ENCODE measurements at places on chromosomes 7 and 10.

- DNase-seq: no peak
Measured at GRCh38 chr7:35695987-35696386, 1.1 kb upstream of the HERPUD2 start.

- DNase-seq: no peak
Measured at GRCh38 chr10:101720606-101721230, 25.7 kb upstream of the FBXW4 start.

DNA sequence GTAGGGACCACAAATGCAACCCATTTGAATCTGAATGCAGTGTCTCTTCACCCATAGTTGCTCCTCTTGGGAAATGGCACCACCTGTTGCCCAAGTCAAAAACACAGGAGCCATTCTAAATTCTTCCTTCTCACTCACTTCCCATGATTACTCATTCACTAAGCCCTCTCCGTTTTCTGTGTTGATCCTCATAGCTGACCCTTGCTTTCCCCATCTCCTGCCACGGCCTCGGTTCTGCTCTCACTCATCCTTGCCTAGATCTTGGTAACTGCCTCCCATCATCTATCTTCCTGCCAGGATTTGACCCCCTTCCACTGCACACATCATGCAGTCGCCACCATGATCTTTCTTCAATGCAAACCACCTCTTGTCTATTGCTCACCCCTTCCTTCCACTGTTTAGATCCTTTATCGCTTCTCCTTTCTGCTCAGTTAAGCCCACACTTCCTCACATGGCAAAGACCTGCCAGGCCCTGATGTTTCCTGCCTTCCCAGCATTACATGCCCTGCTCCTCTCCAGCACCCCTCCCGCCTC, 19.0 kb upstream of the CPN1 start:
- no peak for DNase-seq

GRCh38 chr10:31926765-31927564, 1.7 kb downstream of the ARHGAP12 start:
- no peak for DNase-seq

DNA sequence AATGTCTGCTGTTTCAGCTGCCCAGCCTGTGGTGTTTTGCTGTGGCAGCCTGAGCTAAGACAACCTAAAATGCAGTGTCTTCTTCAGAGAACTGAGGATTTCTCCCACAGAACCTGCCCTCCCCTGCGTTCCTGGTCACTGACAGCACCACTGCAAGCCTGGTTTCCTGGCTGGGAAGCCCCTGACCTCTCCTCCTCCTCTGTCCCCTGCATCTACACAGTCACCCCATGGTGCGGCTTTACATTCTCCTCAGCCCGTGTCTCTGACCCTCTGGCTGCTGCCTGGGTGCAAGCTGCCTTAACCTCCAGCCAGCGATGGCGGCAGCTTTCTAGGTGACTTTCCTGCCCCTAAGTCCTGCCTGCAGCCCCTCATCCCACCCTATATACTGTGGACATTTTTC, 337.3 kb upstream of the ZNF32 start:
- DNase-seq: no peak

GRCh38 chr7:1401011-1401410, 58.3 kb downstream of the MICALL2 start:
- DNase-seq: peak; percentile 19

DNA sequence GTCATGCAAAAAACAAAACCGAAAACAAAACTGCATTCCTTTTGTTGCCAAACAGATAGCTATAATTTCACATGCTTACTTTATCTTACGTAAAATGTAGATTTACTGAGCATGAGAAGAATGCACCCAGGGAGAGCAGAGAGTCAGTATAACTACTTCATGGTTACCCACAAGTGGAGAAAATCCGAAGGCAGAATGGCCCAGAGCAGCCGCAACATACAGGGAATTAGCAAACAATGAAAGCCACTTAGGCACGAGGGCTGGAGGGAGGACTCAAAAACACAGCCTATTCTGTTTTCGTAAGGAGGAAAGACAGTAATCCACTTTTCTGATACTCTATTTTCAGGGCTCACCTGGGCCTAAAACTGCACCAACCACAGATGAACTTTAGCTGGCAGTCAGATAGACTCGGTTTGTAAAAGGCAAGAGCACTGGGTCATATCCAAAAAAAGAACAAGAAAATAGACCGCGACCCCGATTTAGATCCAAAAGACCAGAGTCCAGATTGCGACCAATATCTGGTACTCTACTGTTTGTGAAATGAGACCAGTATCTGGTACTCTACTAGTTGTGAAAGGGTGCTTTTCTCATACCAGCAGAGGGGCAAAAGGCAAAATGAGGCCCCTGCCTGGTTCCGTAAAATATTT, 1.3 kb downstream of the ITPRIP start:
- DNase-seq: no peak

- DNase-seq: no peak
Measured at GRCh38 chr7:104981672-104982037, 32.4 kb upstream of the KMT2E start.

DNA sequence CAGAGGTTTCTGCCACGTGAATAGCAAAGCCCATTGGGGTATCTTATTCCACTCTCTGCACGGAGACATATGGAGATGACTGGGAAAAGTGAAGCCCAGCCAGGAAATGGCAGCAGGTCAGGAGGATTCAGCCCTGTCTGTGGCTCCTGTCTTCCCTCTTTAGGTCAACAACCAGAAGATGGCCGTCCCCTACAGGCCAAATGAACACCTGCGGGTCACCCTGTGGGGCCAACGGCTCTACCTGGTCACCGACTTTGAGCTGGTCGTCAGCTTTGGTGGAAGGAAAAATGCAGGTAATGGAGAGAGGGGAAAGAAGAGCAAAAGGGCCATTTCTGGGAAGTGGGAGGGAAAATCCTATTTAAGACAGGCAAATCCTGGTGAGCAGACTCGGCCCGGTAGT, 38.3 kb downstream of the EPHB4 start:
- no peak for DNase-seq

DNA sequence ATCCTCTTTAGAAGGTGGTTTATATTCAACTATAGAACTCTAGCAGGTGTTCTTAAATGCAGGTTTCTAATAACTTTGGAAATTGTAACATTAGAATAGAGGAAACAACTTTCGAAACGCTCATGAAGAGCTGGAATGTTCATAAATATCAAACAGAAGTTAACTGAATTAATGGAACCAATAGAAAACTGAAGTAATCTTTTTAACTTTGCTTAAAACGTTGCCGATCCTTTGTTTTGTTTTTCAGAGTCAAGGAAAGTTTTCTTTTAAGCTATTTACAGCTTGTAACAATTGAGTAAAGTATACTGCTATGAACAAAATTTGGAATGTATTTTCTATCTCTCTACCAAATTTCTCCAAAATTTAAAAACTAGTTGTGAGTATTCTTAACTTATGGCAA, 19.0 kb upstream of the CLDN3 start:
- no peak for DNase-seq

- no peak for DNase-seq
Measured at GRCh38 chr7:142566271-142566670, 183.0 kb upstream of the PRSS1 start.

Data from putamen (tissue), 1 donor.